ENCODE measurements at places on chromosomes 6 and 20.

- DNase-seq = no peak
Measured at GRCh38 chr6:26520237-26520849, 17.8 kb upstream of the HMGN4 start.

- peak; percentile 78 for DNase-seq
Measured at GRCh38 chr6:129701721-129702455, 8.1 kb downstream of the ARHGAP18 start.

DNA sequence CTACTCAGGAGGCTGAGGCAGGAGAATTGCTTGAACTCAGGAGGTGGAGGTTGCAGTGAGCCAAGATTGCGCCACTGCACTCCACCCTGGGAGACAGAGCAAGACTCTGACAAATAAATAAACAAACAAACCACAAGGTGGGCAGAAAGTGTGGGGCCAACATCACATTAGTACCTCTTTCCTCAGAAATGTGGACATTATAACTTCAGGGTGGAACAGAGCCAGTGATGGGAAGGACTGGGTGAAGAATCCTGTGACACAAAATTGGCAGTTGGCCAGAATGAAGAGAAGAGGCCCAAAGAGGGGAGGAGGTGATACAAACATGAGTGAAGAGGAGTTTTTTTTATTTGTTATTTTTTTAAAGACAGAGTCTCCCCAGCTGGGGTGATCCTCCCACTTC, 50.6 kb downstream of the NUP153 start:
- peak; percentile 60 for DNase-seq

DNA sequence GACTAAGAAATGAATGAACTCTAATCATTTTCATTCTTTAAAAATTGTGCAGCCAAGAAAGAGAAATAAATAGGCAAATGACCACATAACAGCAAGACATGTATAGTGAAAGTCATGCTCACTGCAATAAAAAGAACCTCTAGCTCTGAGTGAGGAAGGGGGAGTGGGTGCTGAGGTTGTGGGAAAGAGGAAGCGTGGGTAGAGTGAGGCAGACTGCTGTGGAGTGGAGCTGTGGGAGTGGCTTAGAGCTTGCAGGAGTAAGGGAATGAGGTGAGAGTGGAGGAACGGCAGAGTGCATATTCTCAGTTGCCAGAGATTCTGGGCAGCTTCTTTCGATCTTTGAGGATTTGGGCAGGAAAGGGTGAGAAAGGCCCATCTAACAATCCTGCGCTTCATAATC, 10.4 kb downstream of the DEFB129 start:
- DNase-seq = no peak

DNA sequence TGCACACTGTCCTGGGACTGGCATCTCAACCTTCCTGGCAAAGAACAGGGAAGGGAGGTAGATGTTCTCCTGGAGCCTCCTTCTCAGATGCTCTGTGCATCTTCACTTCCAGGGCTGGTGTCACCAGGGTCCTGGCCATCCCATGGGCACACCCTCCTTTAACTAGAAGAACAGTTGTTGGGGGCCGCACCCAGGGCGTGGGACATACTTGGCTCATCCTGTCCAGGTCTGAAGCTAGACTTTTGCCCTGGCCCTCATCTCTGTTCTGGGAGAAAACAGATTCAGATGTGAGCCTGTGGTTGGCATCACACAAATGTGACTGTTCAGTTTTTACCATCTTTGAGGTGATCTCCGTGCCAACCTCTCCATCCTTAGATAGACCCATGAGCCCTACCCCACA, 41.6 kb downstream of the FOXC1 start:
- no peak for DNase-seq

DNA sequence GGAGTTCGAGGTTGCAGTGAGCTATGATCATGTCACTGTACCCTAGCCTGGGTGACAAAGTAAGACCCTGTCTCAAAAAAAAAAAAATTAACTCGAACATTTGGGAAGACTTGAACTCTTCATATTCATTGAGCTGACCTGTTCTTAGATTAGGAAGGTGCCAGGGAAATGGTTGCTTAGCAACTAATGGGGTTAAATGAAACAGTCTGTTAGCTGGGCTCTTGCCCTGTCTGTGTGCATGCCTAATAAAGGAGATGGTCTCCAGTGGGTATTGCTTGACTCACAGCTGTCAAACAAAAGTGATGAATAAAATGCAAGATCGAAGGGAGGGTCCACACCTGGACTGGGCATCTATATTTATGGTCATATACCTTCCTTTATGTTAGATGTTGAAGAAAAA, 101.8 kb downstream of the KLHL32 start:
- no peak for DNase-seq

GRCh38 chr6:27893836-27894807, 18.1 kb downstream of the OR2B2 start:
- DNase-seq = peak; percentile 98
